GM06990 (cell line): ENCODE measurements at places on chromosomes 4 and X.

DNA sequence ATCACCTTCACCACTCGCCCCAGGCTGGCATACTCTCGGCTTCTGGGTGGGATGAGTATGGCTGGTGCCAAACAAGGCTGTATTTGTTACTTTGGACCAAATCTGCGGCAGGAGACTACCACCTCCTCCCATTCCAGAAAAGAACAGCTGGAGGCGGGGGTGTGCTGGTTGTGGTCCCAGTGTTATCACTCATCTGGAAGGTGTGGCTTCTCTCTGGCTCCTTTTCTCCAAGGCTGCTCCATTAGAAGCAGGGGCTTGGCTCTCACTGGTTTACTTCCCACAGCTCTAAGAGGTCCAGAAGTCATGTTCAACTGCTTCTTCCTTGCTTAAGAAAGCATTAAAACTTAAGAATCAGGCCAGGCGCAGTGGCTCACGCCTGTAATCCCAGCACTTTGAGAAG, 2.6 kb upstream of the TRIML2 start:
- DNase-seq: no peak

- no peak for DNase-seq
These were observed 6.9 kb upstream of the AFF1 start for GRCh38 chr4:86927843-86928395.

DNA sequence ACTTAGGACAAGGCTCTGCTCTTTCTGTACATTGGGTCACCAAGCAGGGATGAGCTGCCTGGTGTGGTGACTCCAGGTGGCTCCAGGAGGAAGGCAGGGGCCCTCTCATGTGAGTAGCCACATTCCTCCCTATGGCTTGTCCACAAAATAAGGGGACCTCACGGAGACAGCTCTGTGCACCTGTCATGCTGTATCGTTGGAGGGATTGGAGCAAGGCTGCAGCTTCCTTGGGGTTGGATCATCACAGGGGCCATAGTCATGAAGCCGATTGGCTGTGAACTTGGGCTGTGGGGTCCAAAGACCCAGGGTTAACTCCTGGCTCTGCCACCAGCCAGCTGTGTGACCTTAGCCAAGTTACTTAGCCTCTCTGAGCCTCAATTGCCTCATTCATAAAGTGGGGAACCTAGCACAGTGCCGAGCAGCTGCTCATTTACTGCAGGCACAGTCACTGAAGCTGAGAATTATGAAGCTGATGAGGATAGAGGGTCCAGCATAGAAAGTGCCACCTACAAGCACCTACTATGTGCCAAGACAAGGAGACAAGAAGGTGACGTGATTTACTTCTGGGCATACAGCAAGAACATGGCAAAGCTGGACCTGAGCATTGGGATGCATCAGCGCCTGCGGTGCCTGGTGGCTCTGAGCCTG, 11.8 kb upstream of the KIAA0232 start:
- DNase-seq: no peak

DNA sequence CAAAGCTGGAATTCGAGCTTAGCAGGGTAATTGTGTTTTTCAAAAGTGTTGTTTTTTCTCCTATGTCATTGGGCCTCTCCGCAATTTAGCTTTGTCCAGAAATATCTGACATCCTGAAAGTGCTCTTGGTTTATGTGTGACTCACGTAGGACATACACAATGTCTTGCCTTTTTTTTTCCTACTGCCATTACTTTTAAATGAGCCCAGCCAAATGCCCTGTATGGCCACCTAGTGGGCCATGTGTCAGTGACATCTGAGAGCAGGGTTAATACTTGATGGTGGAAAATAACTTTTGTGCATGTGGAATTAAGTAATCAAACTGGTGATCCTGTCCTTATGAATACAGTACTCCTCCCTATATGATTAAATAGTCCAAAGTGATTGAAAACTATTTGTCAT, 1411.1 kb upstream of the TENM3 start:
- no peak for DNase-seq

GRCh38 chrX:155009994-155010472, 12.5 kb downstream of the F8 start:
- DNase-seq: no peak

GRCh38 chr4:138299881-138300280, 57.7 kb upstream of the SLC7A11 start:
- no peak for DNase-seq

- DNase-seq: no peak
These were observed 149.9 kb downstream of the ARSF start for GRCh38 chrX:3191201-3191600.

- DNase-seq: no peak
These were observed 25.5 kb downstream of the MAGEA4 start for GRCh38 chrX:151938172-151938571.

- no peak for DNase-seq
These were observed 14.1 kb downstream of the KLF3 start for GRCh38 chr4:38678078-38678477.

DNA sequence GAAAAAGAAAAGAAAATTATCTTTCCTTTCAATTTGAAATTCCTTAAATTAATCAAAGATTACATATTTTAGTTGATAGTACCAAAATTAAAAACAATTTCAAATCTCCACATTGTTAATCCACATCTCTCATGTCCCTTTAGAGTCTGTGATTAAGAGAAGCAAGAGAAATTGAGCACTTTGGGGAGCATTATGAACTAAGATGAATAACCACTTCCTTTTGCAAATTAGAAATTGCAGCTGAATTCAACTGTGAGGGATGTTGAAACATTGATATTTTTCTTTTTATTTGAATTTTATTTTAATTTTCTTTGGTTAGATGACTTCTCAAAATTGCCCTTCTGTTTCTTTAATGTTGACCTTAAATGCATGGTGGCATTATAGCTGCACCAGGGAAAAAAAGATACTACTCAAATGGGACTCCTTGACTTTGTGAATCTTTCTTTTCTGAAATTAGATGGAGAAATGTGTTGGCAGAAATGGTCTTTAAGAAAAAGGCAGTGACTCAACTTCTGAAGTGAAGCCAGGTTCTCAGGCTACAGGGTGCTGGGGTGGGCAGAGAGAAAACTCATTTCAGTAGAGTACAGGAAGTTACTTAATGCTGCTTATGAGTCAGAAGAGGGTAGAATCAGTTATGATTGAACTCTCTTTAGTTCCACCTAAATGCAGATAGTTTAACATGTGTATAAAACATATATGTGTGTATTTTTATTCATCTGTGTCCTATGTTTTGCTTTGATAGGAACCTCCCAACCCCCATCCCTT, 92.0 kb upstream of the TNIP3 start:
- peak; percentile 81 for DNase-seq

DNA sequence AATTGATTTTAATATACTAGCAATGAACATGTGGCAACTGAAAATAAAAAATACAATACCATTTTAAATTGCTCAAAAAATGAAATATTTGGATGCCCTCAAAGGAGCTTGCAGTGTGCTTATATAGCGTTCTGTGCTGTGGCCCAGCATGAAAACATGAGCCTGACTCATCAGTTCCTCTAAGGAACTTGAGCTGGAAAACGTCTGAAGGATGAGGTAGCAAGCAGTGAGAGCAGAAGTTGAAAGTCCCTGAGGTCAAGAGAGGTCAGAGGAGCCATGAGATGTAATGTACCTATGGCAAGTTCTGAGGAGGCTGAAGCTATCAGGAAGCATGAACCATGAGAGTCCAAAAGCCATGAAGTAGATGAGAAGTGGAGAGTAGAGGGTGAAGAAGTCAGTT, 59.7 kb downstream of the HMGB3 start:
- DNase-seq: no peak

- no peak for DNase-seq
These were observed 557 bp upstream of the KDR start for GRCh38 chr4:55125763-55126541.

DNA sequence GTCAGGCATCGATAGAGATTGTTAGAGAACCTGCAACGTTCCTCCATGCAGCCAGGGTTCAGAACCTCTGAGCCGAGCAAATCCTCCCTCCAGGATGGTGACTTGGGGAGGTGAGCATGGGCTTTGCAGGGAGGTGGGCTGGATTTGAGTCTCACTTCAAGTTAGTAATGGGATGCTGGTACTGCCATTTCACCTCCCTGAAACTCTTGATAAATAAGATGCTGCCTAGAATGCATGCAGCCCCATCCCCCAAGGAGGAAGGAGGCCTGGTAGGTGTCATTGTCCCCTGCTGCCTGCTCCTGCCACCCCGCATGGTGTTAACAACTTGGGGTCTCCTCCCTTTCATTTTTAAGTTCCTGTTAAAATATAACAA, 35.7 kb upstream of the SLC2A9 start:
- DNase-seq: no peak

- DNase-seq: no peak
These were observed 23.8 kb downstream of the NUDT6 start for GRCh38 chr4:122898370-122899150.
